ENCODE measurements at places on chromosomes 11 and 22. TPM values are rescaled to one million over a fixed set of nuclear protein-coding genes. Genes with fewer than 3 reads are reported as not detected.

Gene NCAM1
- total RNA-seq: 26.8 TPM

Gene CRYBB3
- not detected for total RNA-seq

Gene OR2AG1
- total RNA-seq: not detected

Gene UPK3A
- not detected for total RNA-seq

Gene YPEL1
- total RNA-seq: 5.8 TPM

Gene MUC5AC
- total RNA-seq: 0.39 TPM

Gene CHCHD10
- total RNA-seq: 17.1 TPM

Gene FAM111B
- 10.3 TPM for total RNA-seq

Gene SAA1
- total RNA-seq: not detected
